Upper lobe of left lung (tissue), 6 donors: ENCODE measurements at places on chromosomes 11 and 22.

DNA sequence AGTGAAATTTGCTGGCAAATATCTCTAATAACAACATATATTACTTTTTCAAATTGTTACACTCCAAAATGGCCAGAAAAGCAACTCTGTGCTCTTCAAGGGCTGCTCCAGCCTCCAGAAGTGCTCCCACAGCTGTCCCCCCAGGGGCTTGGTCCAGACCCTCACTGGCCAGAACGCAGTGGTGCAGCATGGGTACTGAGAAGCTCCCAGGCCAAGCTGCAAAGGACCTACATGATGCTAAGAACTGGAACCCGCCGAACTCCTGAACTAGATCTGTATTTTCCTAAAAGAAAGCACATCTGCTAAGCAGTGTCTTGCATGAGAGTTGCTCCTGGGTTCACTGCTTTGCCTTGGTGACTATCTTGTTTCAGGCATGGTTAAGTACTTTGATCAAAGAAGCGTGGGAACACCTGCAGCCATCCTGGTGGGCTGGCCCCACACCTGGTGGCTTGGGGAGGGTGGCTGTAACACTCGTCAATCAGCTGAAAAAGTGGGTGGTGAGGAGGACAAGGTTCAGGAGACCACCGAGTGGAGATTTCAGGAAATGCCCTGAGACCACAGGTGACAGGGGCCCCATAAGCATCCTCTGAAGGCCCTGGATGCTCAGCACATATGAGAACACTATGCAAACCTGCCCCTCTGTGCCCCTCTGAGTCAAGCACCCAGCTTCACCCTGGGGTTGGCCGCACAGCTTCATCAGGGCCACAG is 72.7 kb upstream of the PITPNB start:
- no peak for DNase-seq

DNA sequence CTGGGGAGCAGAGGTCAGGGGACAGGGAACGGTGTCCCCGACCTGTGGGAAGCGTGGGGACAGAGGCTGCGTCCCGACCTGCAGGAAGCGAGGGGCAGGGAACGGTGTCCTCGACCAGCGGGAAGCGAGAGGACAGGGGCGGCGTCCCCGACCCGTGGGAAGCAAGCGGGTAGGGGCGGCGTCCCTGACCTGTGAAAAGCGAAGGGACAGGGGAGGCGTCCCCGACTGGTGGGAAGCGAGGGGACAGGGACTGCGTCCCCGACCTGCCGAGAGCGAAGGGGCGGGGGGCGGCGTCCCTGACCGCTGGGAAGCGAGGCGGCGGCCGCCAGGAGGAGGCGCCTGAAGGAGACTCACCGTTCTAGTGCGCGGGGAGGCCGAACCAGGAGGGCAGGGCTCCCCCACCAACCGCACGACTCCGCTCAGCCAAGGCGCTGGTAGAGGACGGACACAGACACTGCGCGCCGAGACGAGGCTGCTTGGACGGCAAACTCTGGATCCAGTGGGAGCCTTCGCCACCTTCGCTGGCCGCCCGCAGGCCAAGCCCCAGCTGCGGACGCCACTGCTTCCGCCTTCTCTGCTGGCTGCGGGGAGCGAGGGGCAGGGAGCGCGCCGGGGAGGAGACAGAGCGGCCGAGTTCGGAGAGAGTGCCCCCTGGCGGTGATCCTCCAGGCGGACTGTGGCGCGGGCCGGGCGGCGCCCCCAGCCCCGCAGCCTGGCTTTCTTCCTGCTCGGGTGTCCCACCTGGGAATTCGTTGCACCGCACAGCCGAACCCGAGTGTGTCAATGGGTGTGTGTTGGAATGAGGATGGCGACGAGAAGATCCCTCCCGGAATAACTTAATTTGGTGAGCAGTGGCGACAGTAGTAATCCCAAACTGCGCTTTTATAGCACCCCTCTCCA is at the start of gene TRAF6:
Gene TRAF6, minus strand, starts transcription at position 579 of the 900 bp plus-strand sequence. CDS start 8,757 bp downstream, outside the sequence.
- peak; percentile 92 for DNase-seq

GRCh38 chr11:86816251-86816726 is 15.9 kb downstream of the PRSS23 start:
- DNase-seq = no peak

DNA sequence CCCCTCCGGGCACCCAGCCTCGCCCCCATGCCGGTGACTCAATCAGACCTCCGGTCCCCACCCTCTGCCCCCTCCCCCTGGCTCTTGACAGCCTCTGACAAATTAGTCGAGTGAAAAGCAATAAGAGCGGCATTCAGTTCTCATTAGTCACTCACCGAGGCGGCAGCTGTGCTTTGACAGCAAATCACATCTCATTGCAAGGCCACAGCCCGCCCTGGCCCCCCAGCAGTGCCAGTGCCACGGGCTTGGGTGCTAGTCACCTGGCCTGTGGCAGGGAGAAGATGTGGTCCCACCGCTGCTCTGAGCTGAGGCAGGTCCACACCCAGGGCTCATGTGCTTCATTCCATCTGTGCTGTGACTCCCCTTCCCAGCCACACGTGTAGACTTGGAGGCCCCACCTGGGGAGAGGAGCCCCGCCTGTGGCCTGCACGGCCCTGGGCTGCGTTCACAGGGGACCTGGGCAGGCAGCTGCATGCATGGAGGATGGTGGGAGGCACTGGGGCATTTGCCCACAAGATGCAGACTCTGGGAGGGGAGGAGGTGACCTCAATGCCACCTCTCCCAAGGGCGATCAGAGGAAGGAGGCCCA is 7.4 kb upstream of the TH start:
- DNase-seq = peak; percentile 71

- no peak for DNase-seq
These were observed 30.4 kb upstream of the SHANK2 start for GRCh38 chr11:71282581-71283351.

GRCh38 chr11:89381094-89381493 is 110.1 kb downstream of the NOX4 start:
- DNase-seq = no peak

DNA sequence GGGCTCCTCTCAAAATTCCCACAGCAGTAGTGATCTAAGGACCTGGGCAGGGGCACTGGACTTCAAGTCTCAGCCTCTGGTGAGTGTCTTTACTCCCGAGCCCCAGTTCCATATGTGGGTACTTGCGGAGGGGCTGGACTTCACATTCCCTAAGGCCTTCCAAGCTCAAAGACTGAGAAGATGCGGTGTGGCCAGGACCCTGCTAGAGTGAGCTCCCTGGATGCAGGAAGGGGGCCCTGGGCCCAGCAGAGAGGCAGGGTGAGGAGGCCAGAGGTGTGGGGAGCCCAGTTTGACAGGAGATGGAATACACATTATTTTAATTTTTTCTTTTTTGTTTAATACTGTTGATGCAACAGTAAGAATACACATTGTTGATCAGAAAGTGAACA is 83.7 kb downstream of the IGLL1 start:
- DNase-seq = no peak

DNA sequence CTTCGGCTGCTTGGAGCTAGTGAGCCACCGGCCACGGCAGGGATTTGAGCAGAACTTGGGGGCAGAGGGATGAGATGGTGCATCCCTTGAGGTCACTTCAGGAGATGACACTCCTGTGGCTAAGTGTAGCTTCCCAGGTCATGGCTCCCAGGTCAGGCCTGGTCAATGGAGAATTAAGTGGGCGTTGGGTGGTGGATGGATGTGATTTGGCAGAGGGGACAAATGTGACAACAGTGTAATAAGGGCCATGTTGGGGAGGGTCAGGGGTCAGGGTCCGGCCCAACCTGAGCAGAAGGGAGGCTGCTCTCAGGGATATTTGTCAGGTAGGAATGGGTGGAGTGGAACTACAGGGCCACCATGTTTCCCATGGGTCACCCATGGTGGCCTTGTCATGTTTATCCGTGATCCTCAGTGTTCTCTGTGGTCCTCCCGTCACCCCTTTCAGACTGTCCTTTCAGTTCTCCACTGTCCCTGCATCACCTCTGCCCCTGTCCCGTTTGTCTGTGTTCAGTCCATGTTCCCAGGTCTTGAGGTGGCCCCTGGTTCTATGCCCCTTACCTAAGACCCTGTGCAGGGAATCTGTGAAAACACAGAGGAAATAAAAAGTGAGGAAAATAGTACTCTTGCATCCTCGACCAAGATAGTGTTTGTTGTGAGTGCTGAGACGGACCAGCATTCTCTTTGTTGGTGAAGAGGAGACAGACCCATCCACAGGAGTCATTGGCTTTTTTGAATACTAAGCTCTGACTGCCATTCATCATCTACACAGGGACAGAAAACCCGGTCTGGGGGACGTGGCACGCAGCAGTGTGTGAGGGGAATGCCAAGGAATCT is 6.1 kb downstream of the SLC25A1 start:
- DNase-seq = no peak

- no peak for DNase-seq
These were observed 153.9 kb downstream of the TRPC6 start for GRCh38 chr11:101429703-101430540.

DNA sequence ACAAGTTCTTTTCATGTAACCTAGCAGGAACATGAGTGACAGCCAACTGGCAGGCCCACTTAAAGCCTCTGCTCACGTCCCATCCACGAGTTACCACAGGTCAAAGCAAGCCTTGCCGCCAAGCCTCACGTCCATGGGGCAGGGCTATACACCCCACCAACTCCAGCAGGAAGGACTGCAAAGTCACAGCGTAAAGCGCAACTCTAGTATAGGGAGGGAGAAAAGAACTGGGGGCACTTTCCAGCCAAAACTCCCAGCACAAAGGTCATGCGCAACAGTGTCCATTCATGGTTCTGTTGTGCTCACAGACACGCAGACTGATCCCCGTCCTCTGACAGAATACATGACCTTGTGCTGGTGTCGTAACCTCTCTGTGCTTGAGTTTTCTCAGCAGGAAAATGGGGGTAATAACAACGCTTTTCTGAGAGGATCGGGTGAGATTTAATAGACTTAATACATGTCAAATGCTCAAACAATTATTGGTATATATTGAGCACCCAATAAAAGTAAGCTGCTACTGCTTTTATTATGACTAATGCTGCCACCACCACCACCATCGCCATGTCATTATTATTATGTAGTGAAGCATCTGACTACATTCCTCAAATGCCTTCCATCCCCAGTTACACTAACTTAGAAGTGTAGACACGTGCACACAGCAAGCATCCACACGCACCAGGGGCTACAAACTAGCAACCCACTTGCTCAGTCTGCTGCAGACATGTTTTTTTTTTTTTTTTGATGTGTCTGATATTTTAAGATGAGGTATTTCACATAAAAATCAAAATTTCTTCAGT is 104.4 kb upstream of the PARVA start:
- no peak for DNase-seq

GRCh38 chr22:45717789-45718188 is 46.2 kb downstream of the ATXN10 start:
- DNase-seq = no peak

- no peak for DNase-seq
These were observed 9.2 kb downstream of the LIN7C start for GRCh38 chr11:27497284-27497866.

DNA sequence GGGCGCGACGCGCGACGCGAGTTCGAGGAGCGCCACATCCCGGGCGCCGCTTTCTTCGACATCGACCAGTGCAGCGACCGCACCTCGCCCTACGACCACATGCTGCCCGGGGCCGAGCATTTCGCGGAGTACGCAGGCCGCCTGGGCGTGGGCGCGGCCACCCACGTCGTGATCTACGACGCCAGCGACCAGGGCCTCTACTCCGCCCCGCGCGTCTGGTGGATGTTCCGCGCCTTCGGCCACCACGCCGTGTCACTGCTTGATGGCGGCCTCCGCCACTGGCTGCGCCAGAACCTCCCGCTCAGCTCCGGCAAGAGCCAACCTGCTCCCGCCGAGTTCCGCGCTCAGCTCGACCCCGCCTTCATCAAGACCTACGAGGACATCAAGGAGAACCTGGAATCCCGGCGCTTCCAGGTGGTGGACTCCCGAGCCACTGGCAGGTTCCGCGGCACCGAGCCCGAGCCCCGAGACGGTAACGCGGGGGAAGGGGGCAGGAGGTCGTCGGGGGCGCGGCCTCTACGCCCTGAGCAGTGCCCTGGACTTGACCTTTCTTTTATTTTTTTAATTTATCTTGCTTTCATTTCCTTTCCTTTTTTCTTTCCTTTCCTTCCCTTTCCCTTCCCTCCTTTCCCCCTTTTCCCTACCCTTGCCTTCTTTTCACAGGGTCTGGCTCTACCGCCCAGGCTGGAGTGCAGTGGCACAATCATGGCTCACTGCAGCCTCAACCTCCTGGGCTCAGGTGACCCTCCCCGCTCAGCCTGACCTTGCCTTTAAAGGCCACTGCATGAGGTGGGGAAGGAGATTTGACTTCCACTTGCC is 5.0 kb downstream of the MPST start:
- DNase-seq = no peak

- DNase-seq = no peak
These were observed 113.1 kb upstream of the TTC12 start for GRCh38 chr11:113201054-113201818.

DNA sequence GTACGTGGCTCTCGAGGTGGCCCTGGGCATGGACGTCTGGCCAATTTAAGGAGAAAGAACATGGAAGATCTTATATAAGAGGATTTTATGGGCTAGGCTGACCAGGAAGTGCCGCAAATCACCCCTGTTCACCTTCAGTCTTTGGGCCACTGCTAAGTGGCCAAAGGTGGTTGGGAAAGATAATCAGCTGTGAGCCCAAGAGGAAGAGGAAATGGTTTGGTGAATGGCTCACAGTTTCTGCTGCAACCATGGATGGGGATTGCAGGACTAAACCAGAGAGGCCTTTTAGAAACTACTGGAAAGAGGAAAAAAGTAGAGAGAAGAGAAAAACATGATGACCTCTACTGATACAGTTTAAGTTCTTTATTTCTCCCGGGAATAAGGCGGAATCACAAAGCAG is 96.0 kb upstream of the ARHGAP20 start:
- DNase-seq = no peak

- DNase-seq = no peak
These were observed 26.6 kb upstream of the CSNK2A3 start for GRCh38 chr11:11379661-11380060.

DNA sequence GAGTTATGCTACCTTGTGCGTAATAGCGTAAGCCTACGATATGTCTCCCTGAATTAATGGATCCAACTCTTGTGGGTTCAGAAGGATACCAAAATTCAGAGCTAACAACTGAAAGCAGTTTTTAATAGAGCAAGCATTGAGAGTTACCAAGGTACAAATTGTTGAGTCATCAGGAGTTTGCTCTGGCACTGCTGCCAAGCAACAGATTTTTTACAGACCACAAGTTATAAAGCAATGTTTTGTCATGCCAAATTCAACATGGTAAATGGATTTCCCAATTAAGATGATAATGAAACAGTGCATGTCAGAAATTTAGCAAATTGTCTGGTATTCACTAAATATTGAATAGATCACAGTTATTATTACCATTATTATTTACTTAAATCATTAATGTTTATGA is 295.6 kb downstream of the NELL1 start:
- DNase-seq = no peak

- DNase-seq = no peak
These were observed 296.8 kb downstream of the RAB38 start for GRCh38 chr11:87878373-87878825.

DNA sequence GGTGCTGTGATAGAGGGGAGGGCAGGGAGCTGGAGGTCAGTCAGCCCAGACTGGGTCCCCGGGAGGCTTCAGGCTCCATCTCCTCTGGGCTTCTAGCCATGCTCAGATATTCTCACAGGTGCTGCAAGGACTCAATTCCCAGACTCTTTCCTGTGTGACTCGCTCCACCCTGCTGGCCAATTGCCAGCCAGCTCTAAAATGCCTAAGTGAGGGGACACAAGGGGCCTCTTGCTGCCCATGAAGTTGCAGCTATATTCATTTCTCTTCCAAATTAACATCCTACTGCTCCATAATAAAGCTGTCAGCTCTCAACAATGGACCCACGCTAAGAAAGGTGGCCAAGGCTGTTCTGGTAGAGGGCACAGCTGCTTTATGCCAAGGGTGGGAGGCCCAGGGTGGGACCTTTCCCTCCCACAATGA is 101.5 kb downstream of the PLEKHA7 start:
- DNase-seq = no peak
